ENCODE measurements at places on chromosomes 2 and 18.

DNA sequence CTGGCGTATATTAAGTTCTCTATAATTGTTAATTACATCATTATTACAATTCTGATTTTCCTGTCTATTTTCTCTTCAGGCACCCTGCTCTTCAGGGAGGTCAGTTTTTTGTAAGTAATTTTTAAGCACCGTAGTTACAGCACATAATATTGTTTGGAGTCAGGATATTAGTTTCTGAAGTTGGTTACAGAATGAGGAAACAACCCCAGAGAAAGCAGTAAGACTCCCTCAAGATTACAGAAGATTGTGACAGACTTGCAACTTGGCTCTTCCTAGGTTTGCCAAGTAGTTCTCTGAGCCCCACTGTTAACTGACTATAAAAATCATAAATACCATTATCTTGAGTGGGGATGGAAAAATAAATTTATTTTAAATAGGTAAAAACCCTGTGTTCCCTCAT, 921 bp downstream of the RPE start:
- DNase-seq, result peak; percentile 72

GRCh38 chr2:219274361-219274921, 4.7 kb upstream of the DNAJB2 start:
- DNase-seq, result no peak

DNA sequence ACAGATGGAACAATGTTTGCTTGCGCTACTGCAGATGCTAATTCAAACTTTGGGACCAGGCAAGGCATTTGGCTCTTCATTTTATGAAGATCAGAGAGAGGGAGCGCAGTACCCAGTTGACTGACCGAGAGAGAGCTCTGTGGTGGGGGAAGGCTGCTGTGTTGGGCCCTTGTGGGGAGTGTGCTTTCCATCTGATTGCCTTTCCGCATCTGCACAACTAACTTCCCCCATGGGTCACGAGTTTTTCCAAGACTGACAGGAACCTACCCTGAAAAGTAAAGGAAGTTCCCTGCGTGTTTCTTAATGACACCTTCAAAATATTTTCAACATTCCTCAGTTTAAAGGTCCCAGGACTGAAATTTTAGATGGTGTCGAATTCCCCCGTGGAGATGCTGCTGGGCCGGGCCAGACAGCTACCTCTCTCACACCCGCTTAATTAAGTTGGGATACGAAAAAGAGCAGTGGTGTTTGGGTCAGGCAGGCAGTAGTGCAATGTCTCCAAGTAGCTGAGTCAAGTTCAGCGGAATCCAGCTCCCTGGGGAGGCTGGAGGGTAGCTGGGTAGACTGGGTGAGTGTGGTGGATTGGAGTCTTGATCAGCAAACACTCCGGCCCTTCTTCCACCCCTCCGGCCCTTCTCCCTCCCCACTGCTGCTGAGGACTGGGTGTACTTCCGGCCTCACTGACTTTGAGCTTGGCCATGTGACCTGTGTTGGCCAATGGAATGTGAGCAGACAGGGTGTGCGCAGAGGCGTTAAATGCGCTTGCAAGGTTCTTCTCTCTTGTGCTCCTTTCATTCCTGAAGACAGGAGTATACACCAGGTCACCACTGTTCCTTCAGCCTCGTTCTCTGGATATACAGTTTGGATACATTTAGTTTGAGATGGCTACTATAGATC, 2.3 kb upstream of the ARHGAP25 start:
- peak; percentile 78 for DNase-seq

- DNase-seq, result peak; percentile 79
Observed at GRCh38 chr2:237291138-237291792, 122.7 kb downstream of the COL6A3 start.

GRCh38 chr2:79941179-79941578, 363.4 kb downstream of the LRRTM1 start:
- no peak for DNase-seq

DNA sequence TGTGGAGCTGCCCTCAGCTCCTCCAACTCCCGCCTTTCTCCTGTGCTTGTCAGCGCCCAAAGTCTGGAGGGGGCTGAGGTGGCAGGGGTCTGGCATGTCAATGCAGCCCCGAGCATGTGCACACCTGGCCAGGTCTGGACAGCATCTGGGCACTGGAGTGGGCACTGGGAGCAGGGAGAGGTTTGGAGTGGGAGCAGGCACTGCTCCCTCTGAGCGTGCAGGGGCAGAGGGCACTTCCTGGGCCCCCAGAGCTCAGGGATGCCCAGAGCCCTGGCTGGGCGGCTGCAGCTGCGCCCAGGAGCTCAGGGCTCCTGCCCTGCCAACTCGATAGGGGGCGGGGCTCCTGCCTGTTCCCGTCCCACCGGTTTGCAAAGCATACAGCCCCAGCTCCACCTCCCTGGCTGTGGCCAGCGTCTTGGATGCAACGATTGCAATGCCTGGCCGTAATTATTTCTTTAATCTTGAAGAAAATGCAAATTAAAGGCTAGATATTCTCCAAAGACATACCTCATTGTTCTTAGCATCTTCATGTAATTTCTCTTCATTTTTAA, 57.4 kb upstream of the LDAH start:
- no peak for DNase-seq

DNA sequence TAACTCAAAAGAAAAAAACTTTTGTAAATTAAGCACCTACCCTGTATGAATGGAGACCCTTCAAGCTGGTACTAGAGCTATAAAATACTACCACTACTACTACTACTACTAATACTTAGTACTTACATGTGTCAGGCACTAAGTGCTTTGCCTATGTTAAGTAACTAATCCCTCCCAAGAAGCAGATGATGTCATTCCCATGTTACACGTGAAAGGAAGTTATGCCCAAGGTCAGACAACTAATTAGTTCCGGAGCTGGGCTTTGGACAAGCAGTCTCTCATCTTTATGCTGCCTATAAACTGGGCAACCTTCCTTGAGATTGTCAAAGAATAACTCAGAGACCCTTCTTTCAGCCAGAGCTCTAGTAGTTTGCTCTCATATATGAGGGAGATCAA, 13.9 kb upstream of the ATP6V1B1 start:
- peak; percentile 19 for DNase-seq

DNA sequence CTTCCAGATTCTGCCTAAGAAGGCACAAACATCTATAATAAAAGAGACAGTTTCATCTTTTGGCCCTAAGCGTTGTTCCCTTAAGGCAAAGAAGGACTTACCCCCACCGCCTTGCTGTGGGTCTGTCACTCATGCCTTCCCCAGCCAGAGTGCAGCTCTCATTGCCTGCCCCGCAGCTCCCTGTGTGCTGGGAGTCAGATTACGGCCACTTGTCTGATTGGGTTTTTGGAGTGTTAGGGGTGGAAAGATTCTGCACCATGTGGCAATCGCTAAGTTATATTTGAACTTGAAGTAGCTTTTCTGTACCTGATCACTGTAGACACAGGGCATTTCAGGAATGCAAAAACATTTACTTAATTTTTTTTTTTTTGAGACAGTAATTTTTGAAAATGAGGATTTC, at the start of gene AQP4:
AQP4 (minus strand) TSS at position 151 of the 400 bp plus-strand sequence; CDS start at position 133, 18 bp downstream.
- DNase-seq, result no peak

- no peak for DNase-seq
Observed at GRCh38 chr18:48355276-48356115, 53.7 kb downstream of the ZBTB7C start.

DNA sequence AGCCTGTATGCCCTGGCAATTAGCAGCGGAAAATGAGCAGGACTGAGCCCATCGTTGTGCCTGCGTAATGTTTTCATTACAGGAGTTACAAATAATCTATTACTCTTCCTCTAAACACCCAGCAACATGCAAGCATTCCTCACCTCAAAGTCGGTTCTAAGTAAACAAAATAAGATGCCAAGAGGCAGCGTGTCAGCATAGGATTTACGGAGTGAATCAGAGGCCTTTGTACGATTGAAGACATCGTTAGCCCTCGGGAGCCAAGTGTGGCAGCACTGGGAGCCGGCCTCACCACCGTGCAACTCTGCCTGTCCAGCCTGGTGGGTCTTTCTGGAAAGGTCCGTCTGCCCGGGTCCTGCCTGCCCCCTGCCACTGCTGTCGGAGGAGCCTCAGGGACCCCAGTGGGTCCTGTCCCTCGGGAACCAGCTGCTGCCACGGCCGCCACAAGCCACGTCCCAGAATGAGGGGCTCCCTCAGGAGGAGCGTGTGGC, 80.1 kb upstream of the CTDP1 start:
- DNase-seq, result no peak

- DNase-seq, result no peak
Observed at GRCh38 chr2:177225965-177226360, 13.4 kb downstream of the HNRNPA3 start.

DNA sequence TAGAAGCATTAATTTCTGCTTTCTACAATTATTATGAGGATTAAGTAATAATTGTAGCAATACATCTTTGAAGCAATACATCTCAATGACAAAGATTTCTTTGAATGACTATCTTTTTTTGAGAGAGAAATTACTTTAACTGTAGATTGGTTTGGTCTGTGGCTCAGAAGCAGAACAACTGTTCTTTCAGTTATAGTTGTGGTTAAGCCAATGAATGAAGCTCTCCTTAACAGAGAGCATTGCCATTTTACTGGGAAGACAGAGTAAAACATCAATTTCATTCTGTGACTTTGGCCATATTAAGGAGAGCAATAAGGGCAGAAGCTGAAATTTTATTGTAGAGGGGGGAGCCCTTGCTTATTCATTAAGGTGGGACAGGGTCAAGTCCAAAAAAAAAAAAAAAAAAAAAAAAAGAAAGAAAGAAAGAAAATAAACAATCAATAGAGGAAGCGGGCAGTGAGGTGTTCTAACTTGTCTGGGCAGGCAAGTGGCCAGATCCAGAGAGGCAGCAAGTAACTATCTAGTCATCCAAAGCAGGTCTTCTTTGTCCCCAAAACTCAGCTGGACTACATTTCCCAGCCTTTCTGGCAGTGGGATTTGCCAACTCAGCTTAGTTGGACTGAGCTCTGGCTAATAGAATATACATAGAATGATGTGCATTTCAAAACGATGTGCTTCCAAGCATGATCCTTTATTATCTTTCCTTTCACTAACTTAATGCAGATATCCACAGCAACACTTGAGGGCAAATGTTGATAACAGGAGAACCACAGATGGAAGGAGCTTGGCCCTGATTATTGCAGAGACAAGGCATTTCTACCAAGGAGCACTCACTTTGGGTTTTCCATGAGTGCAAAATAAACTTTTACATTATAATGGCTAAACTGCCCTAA, 462.7 kb upstream of the CDH20 start:
- DNase-seq, result no peak

GRCh38 chr2:97900806-97901205, 94.9 kb downstream of the TMEM131 start:
- DNase-seq, result no peak

- no peak for DNase-seq
Observed at GRCh38 chr2:47893771-47894170, 12.5 kb downstream of the FBXO11 start.

DNA sequence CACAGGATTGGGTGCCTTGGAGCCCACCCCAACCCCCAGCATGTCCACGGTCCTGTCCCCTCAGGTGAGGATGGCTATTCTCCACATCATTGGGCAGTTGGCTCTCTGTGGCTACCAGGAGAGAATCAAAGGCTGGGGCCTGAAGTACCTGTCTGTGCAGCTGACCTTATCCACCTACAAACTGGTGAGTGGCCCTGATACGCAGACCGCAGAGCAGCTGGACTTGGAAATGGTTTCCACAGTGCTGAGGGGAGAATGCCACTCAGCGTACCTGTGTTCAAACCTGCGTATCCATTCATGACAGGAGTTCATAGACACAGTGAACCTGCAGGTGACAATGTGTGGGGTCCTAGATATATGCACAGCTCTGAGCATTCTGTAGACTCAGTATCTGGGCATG, 21.6 kb downstream of the MROH2A start:
- no peak for DNase-seq

GRCh38 chr2:110678457-110679336, 834 bp upstream of the BUB1 start:
- peak; percentile 36 for DNase-seq

GRCh38 chr2:158741625-158742024, 53.5 kb upstream of the DAPL1 start:
- no peak for DNase-seq

- no peak for DNase-seq
Observed at GRCh38 chr2:107278672-107279071, 392.7 kb upstream of the ST6GAL2 start.

DNA sequence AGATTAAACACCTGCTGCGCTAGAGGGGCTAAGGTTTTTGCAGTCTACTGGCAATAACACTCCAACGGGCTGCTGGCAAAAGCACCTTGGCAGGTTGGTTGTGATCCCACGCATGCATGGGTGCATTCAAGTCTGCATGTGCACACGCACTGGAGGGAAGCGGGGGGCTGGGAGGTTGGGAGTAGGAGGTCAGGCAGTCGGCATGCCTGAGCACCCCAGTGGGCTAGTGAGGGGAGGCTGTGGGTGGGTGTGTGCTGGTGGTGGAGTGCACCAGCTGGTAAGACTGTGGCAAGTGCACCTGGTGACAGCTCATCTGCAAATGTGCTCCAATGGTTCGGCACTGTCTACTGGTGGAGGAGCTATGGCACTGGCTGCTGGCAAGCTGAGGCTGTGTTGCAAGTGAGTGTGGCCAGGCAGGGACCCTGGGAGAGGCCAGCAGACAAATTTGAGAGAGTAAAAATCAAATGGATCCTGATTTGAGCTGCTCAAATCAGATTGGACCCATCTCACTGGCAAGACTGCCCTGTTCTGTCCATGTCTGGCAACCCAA, 460.6 kb upstream of the DSEL start:
- DNase-seq, result no peak

- DNase-seq, result no peak
Observed at GRCh38 chr2:222707102-222707688, 35.7 kb downstream of the MOGAT1 start.

GRCh38 chr2:217489145-217489960, 513.4 kb downstream of the TNS1 start:
- DNase-seq, result no peak

GRCh38 chr2:85756822-85757435, 3.1 kb downstream of the ATOH8 start:
- DNase-seq, result no peak

DNA sequence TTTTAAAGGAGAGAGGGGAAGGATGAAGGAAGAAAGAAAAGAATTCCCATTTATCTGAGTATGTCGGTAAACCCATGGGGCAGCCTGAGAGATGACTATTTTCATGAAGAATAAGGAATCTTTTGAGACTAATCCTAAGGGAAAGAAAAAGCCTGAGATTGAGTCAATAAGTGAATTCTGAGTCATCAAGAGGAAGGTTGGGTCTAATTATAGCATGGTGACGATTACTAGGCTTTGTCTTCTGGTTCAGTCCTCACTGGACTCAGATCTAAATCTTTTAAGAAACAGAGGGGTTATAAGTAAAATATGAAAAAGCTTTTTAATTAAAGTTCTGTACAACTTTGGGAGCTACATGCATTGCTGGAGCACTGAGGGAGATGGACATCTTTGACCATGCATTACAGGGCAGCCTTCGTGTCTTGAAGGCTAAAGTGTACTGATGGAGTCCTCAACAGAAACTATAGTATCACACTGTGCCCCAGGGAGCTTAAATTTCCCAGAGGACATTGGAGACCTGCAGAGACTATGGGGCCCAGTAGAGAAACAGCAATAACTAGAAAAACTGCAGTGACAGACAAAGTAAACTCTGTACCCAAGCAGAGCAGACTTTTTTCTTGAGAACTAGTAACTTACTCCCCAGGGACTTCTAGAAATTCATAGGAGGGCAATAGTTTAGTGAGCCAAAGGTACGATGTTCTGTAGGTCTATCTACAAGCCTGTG, 260.9 kb downstream of the RAD51AP2 start:
- no peak for DNase-seq
